Posterior vena cava (tissue), 2 donors: ENCODE measurements at places on chromosomes 11 and 22.
A peak's percentile ranks its signal among the peaks of the same experiment; 100 is the strongest.

- DNase-seq: no peak
Measured at GRCh38 chr11:94120946-94121345, 7.7 kb upstream of the PANX1 start.

GRCh38 chr22:19098157-19098556, 24.1 kb downstream of the DGCR2 start:
- DNase-seq: peak; percentile 7

- DNase-seq: no peak
Measured at GRCh38 chr11:3022982-3023381, 30.9 kb upstream of the NAP1L4 start.

DNA sequence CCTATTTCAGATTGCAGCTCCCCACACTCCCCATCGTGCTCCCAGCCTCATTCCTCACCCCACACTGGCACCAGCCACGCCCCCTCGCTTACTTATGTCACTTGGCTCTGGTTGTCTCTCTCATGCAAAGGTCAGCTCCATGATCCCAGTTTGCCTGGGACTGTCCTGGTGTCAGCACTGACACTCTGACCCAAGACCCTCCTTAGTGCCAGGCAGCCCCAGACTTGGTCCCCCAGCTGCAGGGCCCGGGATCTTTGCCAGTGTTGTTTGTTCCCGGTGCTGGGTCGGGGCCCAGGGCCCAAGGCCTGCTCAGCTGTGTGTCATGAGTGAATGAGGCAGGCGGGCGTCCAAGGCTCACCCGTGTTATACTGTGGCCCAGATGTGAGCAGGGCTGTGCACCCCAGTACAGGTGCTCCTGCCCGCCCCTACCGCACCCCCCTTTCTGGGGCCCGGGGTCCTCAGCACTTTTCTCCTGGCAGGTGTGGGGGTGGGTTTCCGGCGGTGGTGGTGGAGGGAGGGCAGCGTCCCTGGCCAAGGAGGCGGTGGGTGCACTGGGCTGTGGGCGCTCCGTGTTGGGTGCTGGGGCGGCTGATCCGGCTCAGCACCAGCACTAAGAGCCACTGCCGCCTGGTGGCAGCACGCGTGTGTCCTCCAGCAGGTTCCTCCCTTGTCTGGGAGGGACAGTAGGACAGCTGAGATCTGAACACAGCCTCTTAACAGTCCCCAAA, 19.5 kb downstream of the IL17REL start:
- peak; percentile 87 for DNase-seq

DNA sequence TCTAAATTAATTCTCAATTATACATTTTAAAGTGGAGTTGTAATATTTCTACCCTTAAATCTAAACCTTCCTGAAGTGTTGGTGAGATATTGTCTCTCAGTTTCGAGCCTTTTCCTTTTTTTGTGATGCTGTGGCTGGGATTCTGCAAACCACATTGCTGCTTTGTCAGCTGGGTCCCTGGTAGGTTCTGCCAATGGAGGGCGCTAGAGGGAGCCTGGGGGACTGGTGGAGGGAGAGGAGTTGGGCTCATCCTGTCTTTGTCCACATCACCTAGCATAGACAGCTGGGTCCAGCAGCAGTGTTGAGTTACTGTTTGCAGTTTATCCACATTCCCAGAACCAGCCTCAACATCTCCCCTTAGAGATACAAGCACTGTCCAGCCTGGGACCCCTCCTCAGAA, 41.0 kb downstream of the TRAF6 start:
- DNase-seq: no peak

DNA sequence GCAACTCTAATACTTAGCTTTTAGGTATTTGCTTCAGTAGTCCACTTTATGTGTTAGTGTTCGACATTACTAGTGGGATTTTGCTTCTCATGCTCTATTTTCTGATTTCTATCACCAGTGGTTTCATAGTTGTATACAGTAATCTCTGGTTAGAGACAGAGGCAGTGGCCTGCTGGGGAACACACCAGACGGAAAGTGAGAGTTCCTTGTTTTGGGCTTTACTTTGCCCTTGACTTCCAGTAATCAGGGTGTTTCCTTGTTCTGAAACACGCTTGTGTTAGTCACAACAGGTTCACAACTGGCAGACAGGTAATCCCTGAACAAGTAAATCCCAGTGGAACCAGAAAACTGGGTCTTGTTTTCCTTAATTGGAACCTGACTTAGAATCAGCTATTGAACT, 56.0 kb downstream of the PACS1 start:
- no peak for DNase-seq

GRCh38 chr22:16808744-16809143, 16.5 kb downstream of the XKR3 start:
- no peak for DNase-seq

DNA sequence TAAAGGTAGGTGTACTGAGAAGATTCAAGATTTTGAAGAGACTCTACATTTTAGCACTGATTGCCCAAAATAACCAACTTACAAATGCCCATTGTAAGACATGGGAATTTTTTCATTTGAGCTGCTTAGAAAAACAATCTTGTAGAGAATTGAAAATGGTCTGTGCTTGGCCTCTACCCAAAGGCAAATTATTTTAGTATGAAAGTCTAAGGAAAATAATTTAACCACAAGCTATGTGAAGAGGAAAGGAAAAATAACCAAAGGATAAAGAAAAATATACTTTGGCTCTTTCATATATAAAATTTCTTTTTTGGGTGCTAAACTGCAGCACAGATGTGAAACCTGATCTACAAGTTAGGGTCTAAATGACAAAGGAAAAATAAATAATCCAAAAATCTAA, 54.9 kb downstream of the ME3 start:
- DNase-seq: no peak

- no peak for DNase-seq
Measured at GRCh38 chr11:67456068-67456705, 1.0 kb downstream of the CABP4 start.

- no peak for DNase-seq
Measured at GRCh38 chr11:92845805-92846204, 123.6 kb upstream of the MTNR1B start.

DNA sequence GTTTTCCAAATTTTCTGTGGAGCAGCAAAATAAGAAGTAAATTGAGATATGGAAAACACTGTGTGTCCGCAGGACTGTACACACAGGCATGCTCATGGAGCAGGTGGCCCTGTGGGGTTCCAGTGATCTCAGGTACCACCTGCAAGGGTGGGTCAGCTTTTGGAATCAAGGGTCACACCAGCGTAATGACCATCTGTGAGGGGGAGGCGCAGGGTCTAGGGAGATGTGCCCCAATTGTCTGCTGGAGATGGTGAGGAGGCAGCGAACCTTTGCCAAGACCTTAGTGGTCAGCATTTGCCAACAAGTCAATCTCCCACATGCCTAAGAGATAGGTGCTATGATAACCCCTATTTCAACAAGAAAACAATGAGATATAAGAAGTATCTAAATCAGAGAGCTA, 49.4 kb downstream of the SHANK2 start:
- DNase-seq: peak; percentile 28

GRCh38 chr22:26777156-26777801, 119.9 kb downstream of the MIAT start:
- no peak for DNase-seq

DNA sequence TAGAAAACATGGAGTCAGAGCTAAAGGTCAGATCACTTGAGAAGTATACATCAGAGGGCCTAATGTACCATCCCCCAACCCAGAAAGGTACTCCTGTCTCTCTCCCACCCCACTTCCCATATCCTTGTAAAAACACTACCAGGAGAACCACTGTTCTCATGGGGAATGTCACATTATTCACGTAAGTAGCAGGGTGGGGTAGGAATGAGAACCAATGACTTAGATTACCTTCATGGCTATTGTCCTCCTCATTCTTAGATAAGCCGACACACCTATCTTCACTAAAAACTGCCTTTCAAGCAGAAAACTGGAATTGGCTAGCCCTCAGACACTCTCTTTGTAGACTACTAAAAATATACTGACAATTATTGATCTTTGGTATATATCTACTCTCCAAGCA, 63.6 kb downstream of the CEP57 start:
- no peak for DNase-seq

DNA sequence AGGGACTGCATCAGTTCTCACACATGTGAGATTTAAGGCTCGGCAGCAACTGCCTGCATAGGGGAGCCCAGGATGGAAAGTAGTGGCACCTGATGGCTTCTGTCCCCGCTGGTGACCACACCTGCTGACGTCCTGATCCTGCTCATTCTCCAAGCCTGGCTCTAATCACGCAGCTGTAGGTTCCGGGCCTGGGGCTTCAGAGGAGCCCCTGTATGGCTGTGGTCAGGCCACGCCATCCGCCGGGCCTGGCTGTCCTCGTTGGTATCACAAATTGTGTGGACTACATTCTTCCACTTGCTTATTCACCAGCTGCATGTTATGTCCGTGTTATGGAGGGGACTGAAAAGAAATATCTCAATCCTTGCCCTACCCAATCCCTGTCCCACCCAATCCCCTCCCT, 580.0 kb downstream of the TBC1D22A start:
- no peak for DNase-seq

DNA sequence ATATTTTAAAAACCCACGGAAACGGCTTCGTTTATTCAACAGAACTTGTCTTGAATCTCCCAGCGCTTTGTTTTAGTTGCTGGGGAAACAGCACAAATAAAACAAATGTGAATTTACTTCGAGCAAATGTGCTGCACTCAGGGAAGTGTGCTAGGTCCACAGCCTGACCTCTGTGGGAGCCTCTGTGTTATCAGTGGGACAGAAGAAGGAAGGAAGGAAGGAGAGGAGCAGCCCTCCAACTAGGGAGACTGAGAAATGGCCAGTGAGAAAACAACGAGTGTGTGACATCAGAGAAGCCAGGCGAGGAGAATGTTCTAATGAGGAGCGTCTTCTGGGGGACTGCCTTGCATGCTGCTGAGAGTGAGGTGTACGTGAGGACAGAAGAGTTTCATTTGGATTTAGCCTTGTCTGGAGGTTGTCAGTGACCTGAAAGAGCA, 42.7 kb downstream of the PPP6R3 start:
- no peak for DNase-seq

GRCh38 chr11:59647245-59647980, 21.4 kb downstream of the PATL1 start:
- DNase-seq: no peak

DNA sequence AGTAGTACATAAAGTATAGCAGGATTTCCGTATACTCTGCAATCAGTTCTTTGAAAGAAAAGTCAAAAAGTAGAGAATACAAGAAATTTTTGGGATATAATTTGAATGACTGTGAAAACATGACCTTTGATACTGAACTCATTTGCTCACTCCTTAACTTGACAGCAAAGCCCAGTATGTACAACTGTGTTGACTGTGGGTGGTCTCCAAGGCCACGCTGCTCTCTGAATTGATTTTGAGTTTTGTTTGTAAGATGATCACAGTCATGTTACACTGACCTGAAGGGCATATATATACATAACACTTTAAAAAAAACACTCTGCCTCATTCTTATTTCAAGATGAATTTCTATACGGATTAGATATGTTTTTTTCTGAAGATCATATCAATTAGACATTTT, 9.5 kb upstream of the AMOTL1 start:
- no peak for DNase-seq

GRCh38 chr11:101401245-101401644, 182.6 kb downstream of the TRPC6 start:
- no peak for DNase-seq

- DNase-seq: no peak
Measured at GRCh38 chr11:75931124-75931523, 116.1 kb downstream of the UVRAG start.

DNA sequence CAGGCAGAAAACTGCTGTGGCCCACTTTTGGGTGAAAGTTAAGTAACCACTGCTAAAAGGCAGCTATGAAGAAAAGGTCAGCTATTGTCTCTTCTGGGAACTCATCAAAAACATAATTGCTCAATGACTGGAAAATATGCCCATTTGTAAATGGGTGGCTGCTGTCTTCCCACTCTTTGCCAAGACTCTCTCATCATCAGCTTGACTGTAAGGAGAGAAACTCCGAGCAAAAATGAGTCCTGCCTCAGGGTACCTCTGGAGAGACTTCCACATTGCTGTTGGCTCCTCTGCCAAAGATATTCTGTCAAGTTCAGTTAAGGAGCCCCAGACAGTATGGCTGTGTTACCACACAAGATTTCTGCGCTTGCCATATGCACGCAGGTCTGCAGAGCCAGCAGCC, 138.7 kb downstream of the BBOX1 start:
- no peak for DNase-seq

- peak; percentile 83 for DNase-seq
Measured at GRCh38 chr22:20436768-20437612, 635 bp downstream of the SCARF2 start.

DNA sequence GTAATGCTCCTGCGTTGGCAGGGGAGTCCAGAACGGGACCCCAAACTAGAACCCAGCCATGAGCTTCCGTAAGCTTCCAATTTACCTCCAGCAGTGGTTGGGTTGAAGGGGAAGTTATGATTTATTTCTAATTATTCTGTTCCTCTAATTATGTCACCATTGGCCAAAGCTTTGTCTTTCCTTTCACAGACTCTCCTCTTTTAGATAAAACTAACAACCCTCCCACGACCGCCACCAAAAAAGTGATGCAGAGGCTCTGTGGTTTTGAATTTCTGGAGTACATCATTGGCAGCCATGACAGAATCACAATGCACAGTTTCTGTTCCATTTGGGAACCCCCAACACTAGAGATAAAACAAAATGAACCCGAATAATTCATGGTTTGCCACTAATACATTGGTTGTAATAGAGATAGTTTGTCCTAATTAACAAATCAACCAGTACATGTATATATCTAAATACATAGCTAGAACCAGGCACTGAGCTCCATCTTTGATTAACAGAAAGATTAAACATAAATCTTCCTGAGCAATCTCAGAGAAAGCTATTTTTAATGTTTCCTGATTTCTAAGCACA, 64.3 kb downstream of the ETS1 start:
- no peak for DNase-seq

GRCh38 chr11:12958986-12959385, 50.1 kb upstream of the RASSF10 start:
- no peak for DNase-seq

GRCh38 chr11:19984048-19984742, 176.1 kb downstream of the DBX1 start:
- DNase-seq: no peak

- DNase-seq: no peak
Measured at GRCh38 chr11:28673691-28674432, 565.7 kb downstream of the METTL15 start.

GRCh38 chr11:38648604-38649003, 2050.6 kb upstream of the RAG2 start:
- no peak for DNase-seq

DNA sequence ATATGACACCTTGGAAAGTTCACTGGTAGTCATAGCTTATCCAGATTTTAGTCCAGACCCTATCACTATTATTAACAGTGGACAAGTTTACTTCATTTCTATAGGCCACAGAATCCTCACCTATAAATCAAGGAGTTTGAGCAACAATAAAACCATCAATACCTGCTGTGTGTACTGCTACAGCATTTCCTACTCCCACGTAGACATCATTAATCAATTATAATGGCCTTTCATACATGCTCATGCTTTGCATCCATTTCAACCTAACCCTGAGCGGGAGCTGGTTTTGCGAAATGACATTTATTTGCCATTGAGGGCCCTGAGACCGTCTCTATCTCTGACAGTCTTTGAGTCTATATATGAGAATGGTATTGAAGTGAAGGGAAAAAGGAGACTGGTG, 312.3 kb downstream of the FAT3 start:
- DNase-seq: no peak
